Mesothelial cell of epicardium (in vitro differentiated cells): ENCODE measurements at places on chromosomes 7 and 10.

- DNase-seq = no peak
Measured at GRCh38 chr7:44093102-44093641, 10.8 kb upstream of the POLM start.

GRCh38 chr7:117401293-117402002, 25.8 kb downstream of the ASZ1 start:
- no peak for DNase-seq

- no peak for DNase-seq
Measured at GRCh38 chr10:102580230-102580629, 64.0 kb upstream of the TRIM8 start.

DNA sequence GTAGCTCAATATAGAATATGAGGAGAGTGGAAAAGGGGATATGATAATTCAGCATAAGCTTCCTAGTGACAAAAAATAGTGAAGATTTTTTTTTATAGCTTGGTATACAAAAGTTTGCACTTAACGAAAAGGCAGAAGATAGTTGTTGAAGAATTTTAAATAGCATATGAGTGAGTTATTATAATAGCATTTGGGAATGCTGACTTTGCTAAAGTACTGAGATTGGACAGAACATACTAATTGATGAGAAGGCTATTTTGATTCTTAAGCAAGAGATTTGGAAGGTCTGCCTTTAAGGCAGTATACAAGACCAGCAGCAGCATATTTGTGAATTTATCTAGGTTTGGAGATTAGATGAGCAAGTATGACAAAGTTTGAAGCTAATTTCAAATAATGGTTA, 600.9 kb upstream of the POT1 start:
- DNase-seq = no peak

DNA sequence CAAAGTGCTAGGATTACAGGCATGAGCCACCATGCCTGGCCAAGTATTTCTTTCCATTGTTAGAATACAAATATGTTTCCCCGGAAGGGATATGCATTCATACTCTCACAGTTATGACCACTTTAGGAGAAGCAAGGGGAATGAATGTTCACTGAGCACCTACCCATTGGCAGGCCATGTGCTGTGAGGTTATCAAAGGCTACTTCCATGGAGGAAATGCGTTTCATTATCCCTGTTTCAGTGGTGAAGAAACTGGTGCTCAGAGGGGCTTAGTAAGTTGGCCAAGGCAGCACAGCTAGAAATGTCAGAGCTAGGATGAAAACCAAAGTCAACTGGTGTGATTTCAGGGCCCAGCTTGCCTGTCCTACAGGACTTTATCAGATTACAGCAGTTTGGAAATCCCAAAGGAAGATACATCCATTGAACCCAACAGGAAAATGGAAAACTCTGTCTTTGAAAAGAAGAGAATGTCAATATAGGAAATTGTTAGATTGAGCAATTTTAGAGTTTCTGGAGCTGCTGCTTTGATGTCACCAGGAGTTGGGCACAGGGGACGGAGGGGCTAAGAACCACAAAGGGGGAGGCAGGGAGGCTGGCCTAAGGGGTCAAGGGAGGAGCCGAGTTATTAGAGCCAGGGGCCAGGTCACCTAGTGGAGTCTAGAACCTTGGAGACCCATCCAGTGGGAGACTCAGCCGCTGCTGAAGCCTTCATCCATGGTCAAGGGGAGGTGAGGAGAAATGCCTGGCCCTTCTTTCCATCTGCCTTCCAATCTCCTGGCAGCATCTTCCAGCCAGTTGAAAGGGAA, 319.8 kb downstream of the FRMD4A start:
- no peak for DNase-seq

DNA sequence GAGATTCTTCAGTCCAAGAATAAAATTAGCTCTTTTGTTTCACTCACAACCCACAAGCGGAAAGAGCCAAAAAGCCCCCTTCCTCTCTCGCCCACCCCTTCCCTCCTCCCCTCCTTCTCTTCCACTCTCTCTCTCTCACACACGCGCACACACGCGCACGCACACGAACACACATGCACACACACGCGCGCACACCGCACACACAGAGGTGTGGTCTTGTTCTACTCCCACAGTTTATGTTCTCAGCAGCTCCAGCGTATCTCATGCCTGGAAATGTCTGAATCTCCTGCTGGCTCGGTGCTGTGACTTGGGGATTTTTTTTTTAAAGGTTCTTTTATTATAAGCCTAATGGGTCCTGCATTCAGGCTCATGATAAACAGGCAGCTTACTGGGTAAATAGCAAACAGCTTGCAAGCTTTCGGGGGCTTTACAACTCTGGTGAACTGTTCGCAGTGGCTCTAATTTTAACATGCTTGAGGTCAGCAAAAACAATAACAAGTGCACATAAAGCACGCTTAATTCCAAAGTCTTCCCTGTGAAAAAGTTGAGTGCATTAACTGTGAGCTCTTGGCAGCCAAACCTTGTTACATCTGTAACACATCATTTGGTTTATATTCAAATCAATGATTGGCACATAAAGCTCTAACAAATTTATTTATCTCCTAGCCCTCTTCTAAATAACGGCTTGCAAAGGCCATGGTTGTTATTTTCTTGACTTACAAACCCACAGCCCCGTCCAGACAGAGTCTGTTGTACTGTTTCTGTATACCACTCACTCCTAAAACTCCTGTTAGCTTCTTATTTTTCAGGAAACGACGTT, 424.1 kb upstream of the MGMT start:
- DNase-seq = no peak

GRCh38 chr7:138151731-138152577, 75.7 kb downstream of the AKR1D1 start:
- no peak for DNase-seq

DNA sequence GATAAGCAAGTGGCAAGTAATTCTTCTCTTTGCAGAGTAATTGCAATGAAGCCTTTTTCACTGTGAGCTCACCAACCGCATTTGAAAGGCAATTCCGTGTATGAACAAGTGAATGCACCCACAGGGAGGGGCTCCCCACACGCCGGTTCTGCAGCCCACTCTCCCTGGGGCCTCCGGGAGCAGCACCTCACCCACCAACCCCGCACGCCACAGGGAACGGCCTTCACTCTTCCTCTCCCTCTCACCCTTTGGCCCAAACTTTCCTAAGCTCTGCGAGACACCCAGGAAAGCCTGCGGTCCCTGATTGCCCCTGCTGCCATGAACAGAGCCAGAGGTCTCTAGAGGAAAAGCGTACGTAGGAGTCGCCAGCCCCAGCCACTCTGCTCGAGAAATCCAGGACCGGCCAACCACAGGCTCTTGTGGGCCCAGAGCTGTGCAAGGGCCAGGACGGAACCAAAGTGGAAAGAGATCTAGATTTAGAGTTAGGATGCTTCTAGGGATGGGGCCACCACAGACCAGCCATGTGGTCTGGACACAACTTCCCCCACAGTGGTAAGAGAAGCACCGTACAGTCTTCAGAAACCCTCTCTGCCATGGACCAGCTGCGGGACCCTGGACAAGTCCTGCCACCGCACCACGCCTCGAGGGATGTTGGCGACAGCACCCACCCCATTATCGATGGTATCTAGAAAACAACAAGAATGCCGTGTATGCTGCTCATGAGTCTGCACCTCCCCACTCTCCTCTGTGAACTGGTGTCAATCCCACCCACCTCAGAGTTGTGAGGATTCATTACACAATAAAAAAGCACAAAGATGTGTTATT, 3.6 kb downstream of the WDR86 start:
- DNase-seq = no peak

DNA sequence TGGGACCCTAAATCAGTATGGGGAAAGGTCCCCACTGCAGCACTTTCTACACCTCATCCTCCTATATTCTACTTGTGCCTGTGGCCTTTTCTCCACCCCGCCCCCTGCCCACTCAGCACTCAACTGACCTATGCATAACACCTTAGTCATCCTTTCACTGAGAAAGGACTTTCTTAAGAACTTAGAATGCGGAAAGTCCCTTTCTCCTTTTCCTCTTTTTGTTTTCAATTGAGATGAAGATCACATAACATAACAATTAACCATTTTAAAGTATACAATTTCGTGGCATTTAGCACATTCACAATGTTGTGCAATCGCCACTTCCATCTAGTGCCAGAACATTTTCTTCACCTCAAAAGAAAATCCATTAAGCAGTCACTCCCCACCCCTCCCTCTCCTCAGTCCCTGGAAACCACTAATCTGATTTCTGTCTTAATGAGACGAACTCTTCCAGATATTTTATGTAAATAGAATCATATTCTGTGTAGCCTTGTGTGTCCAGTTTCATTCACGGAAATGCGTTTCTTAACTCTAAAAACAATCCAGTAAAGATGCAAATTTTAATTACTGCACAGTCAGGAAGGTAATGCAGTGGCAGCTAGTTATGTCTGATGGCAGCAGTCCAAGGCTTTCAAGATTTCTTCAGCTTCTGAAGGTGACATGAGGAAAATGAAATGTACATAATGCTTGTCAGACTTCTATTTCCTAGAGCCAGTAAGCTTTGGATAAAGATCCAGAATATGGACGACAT, 41.7 kb downstream of the FAS start:
- DNase-seq = no peak

DNA sequence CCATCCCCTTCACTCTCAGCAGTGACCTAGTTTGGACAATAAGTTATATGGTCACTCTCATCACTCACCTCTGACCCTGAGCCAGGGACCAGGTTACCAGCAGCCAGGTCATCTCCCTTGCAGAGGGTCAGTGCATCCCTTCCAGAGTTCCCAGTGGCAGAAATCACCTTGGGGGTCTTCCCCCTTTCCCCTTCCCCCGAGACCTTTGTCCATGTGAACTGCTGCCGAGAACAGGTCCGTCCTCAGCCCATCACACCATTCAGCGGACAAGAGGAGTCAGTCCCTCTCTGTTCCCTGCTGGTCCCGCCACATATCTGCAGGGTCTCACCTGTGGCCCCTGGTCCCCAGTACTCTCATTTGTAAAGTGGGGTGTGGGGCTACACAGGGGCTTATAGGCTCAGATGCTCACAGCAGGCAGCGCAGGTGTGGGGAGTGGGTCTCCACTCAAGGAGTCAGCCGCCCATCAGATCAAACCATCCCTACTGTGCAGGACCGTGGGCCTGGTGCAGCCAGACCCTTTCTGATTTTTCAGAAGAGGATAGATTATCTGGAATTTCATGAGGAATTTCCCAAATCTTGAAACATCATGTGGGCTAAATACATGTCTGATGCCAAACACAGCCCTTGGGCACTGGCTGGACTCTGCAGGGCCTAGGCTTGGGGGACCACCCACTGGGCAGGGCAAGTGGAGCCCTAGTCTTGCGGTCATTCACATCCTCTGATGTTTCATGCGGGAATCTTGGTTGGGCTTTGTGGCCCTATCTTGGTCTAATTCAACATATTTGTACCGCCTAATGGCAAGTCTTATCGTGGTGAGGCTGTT, 6.5 kb downstream of the DEPP1 start:
- DNase-seq = no peak

GRCh38 chr10:44020322-44021111, 364.4 kb downstream of the CXCL12 start:
- DNase-seq = no peak

DNA sequence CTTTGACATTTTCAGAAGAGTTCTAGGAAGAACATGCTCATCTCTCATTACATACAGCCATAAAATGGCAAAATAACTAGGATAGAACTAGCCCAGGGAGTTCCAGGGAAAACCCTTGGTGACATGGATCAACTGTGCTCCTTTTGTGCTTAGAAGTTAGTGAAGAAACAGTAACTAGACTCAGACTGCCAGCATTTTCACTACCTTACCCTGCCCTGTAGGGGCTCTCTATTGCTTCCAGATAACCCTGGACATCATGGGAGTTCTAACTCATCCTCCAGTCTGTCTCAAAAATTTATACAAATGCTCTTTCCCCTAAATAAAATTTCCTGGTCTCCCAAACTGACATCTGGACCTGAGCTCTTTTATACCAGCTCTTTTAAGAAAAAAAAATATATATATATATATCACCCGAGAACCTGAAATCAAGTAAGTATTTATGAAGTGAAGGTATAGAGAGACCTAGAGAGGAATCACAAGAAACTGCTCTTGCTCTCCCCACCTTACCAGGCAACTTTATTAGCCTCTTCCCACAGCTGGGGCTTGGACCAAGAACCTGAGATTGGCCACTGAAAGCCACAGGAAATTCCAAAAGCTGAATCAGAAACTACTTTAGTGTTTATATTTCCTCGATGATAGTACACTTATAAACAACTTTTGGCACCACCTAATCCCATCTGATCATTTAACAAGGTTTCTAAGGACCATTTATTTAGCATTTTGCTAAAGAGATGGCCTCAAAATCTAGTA, 101.4 kb downstream of the RELN start:
- no peak for DNase-seq

DNA sequence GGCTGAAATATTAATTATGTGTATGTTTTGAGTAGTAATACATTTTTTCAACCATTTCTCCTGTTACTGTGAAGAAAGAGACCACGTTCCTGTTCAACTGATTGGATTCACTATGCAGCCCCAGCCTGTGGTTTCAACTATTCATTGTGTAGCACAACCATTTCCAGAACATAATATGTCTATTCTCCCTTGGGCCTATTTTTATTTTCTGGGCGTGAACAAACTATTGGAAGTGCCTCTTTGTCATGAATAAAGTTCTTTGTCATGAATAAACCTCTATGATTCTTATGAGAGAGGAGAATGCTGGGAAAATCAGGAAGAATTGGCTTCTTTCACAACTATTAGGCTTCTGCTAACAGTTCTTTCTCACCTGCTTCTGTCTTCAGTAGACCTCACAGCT, 152.4 kb downstream of the GNAT3 start:
- DNase-seq = no peak

- DNase-seq = no peak
Measured at GRCh38 chr7:11294965-11295364, 321.3 kb downstream of the PHF14 start.

DNA sequence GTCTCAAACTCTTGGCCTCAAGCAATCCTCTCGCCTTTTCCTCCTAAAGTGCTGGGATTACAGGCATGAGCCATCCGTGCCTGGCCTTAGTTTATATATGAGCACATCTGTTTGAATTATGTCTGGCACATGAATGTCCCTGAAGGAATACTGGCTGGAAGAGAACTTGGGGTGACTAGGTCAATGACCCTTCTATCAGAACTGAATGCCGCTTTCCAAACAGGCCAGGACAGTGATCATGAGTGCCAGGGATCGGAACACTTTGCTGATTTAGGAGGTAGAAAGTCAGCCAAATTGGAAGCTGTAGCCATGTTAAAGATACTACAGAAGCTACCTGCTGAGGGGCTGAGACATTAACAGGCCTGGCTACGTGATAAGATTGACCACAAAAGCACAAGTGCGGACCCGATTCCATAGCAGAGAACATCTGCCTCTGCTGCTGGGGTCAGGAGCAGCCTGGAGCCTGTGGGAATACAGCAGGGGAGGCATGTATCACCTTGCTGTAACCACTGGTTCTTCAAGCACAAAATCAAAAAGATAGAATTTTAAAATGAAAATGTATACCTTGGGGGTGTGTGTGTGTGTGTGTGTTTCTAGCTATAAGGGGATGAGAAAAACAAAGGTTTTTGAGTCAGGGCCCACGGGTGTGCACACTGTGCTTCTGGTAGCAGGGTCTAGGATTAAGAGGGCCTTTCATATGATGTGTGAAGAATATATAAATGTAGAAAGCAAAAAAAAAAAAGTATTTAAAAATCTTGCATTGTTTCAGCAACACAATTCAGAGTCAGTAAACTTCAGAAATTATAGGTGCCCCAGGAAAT, 293.7 kb downstream of the BBS9 start:
- no peak for DNase-seq
